Right ventricle myocardium superior (tissue), 1 donor: ENCODE measurements at places on chromosomes 2 and 18.

- no peak for DNase-seq
These were observed 48.2 kb downstream of the SDC1 start for GRCh38 chr2:20176760-20177159.

DNA sequence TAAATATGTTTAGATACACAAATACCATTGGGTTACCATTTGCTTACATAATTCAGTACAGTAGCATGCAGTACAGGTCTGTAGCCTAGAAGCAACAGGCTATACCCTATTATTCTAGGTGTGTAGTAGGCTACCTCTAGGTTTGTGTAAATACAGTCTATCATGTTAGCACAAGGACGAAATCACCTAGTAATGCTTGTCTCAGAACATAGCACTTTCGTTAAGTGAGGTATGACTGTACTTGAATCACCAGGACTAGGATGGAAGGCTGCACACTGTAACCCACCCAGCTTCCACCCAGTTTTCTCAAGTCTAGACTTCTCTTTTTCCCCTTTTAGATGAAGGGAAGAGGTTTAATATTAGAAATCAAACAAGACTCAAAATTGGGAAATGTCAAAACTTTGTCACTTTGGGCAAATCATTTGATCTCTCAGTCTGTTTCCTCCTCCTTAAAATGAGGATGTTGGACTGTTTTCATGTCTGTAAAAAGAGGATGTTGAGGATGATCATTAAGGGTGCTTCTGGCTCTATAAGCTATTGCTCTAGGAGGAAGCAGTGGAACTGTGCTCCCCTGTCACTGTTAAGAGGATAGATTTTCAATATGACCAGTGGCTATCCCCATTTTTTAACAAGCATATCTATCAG lies 3.7 kb upstream of the SOCS6 start:
- no peak for DNase-seq

GRCh38 chr18:44325903-44326635 lies 354.6 kb upstream of the SETBP1 start:
- peak; percentile 42 for DNase-seq

DNA sequence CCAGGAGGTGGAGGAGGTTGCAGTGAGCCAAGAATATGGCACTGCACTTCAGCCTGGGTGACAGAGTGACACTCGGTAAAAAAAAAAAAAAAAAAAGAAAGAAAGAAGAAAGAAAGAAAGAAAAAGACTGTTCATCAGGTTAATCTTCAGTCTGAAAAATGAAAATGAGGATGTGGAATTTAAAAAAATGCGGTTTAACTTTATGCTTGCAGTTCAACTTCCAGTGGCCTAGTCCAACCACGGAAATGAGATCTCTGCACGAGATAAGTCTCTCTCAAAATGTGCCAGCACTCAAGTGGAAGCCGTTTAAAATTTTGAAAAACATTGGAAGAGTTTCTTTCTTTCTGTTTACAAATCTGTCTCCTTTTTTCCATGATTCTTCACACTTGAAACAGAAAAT lies 112.1 kb downstream of the DOCK10 start:
- DNase-seq, result no peak

- no peak for DNase-seq
These were observed 654 bp downstream of the COMMD1 start for GRCh38 chr2:61906186-61906470.

DNA sequence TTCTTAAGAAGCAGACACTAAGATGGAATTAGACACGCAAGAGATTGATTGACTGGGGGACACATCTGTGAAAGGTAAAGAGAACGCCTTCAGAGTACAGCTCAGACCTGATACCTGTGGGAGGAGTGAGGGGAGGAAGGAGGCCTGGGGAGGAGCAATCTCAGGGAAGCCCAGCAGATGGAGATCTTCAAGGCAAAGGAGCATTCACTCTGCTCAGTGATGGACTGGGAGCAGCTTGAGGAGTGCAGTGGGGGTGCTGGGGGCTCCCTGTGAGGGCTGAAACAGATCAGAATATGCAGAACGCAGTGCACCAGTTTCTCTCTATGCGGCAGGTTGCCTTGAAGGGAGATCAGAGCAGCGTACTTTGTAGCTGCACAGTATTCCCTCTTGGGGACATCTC lies 103.7 kb upstream of the ATP8B1 start:
- DNase-seq, result no peak

GRCh38 chr2:101188683-101189405 lies 37.7 kb upstream of the TBC1D8 start:
- DNase-seq, result no peak

GRCh38 chr2:163077241-163077640 lies 238.7 kb upstream of the KCNH7 start:
- no peak for DNase-seq

DNA sequence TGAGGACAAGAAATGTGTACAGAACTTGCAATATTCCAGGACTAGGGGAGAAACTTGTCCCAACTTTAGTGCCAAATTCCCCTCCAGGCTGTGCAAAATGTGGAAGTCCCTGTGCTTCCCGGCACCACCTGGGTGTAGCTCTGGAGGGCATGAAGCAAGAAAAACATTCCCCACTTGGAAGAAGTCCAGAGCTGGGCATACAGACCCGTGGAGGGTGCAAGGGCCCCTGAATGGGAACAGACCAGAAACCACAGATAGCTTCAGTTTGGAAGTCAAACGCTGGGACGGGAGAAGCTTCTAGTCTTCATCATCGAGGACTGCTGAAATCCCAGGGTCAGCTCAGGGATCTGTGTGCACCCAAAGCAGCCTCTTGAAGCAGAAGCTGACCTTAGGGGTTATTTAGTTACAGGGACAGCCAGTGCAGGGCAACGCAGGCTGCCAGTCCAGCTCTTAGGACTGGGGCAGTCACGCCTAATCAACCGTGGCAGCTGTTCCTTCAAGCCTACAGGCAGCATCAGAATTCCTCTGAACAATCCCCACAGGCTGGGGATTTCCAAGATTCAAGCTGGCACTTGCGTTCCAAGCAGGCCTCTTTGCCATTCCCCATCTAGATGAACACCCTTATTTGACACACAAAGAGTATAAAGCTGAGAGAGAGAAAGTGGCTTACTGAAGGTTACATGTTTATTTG lies 269.4 kb downstream of the LOXHD1 start:
- DNase-seq, result peak; percentile 56

- DNase-seq, result peak; percentile 48
These were observed 266.4 kb downstream of the ANAPC1 start for GRCh38 chr2:111617299-111618225.

GRCh38 chr2:55111570-55112228 lies 61.4 kb upstream of the RTN4 start:
- DNase-seq, result peak; percentile 68

GRCh38 chr2:47344890-47345589 lies 57.9 kb upstream of the MSH2 start:
- DNase-seq, result peak; percentile 73

GRCh38 chr2:70684846-70685622 lies 83.0 kb downstream of the ADD2 start:
- DNase-seq, result no peak

- DNase-seq, result no peak
These were observed 38.7 kb downstream of the MSTN start for GRCh38 chr2:190023860-190024259.

GRCh38 chr2:232502911-232503808 lies 15.5 kb upstream of the ECEL1 start:
- DNase-seq, result no peak

DNA sequence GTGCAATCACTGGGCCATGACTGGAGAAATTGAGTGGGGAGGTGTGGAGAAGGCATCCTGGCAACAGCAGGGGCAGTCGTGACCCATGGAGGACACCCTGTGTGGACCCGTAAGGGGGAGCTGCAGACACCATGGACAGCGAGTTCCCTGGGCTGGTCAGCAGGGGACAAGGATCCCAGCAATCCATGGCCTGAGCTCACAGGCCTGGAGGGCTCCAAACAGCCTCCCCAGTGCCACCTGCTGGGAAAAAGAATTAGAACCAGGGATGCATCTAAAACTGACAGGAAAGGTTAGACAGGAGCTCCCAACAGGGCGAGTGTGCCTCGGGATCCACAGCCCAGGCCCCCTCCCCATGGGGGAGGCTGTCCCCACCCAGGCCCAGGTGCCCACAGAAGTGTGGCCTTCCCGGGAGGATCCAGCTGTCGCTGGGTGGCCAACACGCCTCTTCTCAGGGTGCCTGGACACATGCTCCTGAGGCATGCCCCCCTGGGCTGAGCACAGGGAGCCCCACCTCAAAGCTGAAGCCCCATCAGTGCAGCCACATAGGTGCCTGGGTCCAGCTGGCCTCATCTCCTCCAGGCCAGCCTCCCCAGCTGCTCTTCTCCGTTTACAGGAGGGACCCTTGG lies 20.5 kb upstream of the KIF1A start:
- DNase-seq, result no peak

DNA sequence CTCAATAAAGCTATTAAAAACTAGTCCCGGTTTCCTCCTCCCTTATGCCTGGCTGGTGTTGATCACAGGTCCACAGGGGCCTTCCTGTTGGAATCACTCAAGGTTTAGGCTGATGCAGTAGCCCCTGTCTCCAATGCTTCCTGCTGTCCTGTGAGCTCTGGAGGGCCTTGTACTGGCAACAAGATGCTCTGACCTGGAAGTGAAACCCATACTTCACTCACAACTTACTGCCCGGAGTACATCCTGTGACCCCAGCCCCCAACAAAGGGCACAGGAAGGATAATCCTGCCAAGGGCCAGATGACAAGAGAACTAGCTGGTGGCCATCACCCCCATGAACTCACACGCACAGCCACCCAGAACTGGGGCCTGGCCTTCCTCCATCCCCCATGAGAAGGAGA lies 50.3 kb downstream of the ZBTB7C start:
- DNase-seq, result no peak

GRCh38 chr2:189913821-189914220 lies 129.6 kb downstream of the PMS1 start:
- DNase-seq, result no peak

- no peak for DNase-seq
These were observed 305.4 kb upstream of the LYPD1 start for GRCh38 chr2:132975193-132976105.

DNA sequence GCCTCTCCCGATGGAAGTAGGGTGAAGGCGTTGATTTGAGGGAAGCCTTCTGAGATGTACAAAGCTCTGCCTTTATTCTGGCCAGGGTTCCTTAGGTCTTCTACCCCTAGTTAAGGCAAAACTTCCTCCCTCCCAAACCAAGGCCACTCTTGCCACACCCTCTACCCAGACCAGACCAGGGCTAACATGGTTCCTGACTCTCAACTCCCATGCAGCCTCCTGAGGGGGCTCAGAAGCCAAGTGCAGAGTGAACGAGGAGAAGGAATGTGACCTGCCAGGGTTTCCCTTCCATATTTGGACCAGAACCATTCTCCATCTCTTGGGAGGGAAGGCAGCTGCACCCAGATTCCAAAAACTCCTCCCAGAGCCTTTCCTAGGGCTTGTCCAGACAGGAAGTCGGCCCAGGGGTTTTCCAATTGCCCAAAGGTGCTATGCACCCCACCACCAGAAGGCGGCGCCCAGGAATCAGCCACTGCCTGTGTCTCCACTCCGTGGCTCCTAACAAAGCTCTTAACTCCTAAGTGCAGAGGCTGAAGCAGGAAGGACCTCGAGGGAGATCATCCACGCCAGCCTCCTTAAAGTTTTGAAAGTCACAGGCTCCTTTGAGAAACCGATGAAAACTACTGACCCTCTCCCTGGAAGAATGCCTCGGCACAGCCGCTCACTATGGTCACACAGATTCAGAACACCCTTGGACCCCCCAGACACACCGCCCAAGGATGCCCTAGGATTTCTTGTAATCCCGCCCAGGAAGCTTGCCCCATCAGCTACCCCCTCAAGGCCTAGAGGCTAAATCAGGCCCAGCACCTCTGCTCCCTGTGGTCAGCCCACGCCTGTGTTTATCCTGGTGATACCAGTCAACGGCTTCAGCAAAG lies 157.8 kb downstream of the SMAD2 start:
- DNase-seq, result peak; percentile 71

- no peak for DNase-seq
These were observed 48.7 kb downstream of the PTPRM start for GRCh38 chr18:7615840-7616239.

DNA sequence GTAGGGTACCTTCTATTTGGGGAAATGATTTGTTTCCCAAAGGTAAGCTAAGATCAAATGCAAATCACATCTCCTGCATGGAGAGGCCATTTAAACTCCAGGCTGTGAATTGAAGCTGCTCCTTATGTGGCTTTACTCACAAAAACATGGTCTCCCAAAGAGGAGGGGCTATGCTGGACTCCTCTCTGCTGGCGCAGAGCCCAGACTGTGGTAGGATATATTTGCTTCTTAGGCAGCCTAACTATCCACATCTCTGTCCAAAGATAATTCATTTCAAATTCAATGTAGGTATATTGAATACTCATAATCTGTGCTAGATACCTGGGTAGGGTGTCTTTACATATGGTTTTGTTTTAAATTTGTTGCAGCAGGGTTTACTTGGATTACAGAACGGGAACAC lies 358.5 kb downstream of the ALK start:
- no peak for DNase-seq
